ENCODE measurements at places on chromosomes 11 and 22.

GRCh38 chr11:122202951-122203456, 87.0 kb upstream of the BLID start:
- DNase-seq: peak; percentile 81

DNA sequence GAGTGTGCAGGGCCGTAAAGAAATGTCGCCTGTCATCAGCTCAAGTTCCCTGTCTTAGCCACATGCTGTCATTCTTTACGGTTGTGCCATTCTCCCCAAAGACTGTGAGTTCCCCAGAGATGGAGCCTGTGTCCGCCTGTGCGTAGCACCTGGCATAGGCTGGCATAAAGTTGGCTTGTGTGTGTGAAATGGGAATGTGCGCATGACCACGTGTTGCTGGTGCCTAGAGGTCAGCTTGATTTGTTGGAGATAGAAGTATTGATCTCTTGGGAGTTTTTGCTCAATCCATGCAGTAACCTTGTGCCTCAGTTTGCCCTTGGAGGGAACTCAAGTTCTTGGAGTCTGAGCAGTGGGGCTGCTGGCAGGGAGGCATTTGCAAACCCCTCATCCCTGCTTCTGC, 9.4 kb downstream of the CHADL start:
- DNase-seq: no peak

- DNase-seq: no peak
Measured at GRCh38 chr22:21759093-21759492, 23.5 kb upstream of the YPEL1 start.

DNA sequence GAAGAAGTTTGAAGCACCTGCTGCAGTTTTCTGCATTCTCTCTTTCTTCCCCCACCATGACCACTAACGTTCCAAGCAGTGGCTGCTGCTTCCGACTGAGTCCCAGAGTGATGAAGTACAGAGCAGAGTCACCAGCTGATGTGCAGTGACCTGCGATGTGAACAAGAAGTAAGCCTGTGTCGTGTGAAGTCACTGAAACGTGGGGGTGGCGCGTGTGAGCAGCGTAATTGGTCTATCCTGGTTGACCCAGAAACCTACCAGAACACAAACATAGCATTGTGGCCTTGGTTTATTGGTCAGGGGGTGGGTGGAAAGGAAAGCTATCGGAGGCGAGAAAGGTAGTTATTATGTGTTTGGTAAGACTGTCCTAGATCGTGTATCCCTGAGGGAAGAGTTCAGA, 3.5 kb downstream of the KRTAP5-7 start:
- no peak for DNase-seq

GRCh38 chr22:49259839-49260615, 567.6 kb downstream of the BRD1 start:
- DNase-seq: no peak
